ENCODE measurements at places on chromosomes 3 and 15.

- no peak for DNase-seq
Observed at GRCh38 chr15:55151631-55152030, 45.1 kb downstream of the RSL24D1 start.

GRCh38 chr15:52004806-52005205, 14.2 kb upstream of the MAPK6 start:
- no peak for DNase-seq

GRCh38 chr15:25875566-25875965, 12.4 kb upstream of the ATP10A start:
- no peak for DNase-seq

DNA sequence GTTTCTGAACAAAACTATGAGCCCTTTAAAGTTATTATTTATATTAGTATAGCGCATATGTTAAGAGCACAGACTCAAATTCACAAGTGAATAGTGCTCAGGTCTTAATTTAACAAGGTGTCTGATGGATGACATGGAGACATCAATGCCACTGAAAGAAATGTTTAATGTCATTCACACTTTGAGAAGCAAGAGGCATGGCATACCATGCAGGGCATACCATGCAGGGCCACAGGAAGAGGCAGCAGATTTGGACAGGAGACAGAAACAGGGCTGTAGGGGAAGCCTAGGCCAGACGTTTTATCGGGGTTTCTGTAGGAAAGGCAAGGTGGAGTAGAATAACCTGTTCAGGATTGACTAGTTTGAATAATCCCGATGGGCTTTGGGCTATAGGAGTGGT, 150.2 kb upstream of the KCNH8 start:
- no peak for DNase-seq

- DNase-seq, result no peak
Observed at GRCh38 chr3:179512378-179512777, 50.3 kb upstream of the ACTL6A start.

- DNase-seq, result no peak
Observed at GRCh38 chr3:153090973-153091372, 71.1 kb upstream of the RAP2B start.

DNA sequence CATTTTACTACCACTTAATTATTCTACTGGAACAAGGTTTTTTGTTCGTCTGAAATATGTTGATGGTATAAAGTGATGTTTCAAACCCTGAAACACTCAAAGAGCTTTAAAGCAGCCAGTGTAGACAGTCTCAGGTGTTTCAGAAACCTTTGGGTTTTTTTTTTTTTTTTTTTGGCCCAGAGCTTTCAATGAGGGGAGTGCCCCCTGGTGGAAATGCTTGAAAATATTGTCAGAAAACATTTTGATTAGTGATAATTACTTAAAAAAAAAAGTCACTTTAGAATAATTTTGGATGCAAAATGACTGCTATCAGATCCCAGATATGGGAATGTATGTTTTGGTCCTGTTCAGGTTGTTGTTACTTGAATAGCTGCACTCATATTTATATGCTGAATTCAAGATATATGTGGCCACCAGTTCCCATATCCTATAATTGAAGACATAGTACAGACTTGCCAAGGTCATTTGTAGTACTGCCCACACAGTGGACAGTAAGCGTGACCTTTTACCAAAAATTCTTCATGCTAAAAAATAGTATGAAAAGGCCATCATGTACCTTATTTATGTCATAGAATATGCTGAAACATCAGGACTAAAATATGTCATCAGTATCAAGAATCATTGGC, 35.9 kb downstream of the SATB1 start:
- DNase-seq, result no peak

GRCh38 chr3:23996095-23996524, 51.0 kb downstream of the NR1D2 start:
- no peak for DNase-seq

DNA sequence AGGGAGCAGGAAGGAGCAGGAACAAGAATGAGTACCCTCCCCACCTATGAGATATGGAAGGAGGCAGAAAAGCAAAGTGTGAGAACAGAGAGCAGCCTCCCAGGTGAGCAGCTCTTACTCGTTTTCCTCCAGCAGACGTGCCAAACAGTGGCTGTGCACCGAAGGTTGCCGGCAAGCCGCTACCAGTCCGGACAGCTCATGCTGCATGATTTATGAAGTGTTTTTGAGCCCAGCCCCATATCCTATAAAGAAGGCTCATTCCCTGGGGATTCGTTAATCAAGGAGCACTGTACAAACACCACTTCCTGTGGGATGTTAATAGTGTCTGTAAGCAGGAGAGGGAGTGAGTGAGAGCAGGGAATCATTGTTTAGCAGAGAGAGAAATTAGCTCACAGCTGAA, 118.3 kb upstream of the FOXB1 start:
- DNase-seq, result no peak

DNA sequence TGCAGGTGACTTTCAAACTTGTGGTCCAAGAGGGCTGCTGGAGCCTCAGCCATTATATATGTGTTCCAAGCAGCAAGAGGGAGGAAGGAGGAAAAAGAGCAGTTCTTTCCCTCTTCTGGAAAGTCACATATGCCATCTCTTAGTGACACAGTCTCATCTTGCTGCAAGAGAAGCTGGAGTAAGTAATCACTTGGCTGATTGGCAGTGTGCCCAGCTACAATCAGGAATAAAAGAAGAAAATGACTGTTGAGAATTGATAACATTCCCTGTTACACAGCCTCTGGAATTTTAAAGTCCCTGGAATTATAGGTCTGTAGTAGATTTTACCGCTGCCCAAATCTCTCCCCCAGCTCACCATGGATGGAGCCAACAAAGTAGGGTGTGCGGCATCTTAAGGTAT, 31.4 kb upstream of the LYZL4 start:
- no peak for DNase-seq

- no peak for DNase-seq
Observed at GRCh38 chr15:67076147-67076843, 10.9 kb downstream of the SMAD3 start.

All from urinary bladder (tissue), 4 donors.